ENCODE measurements at places on chromosomes 13 and 19. TPM values are rescaled to one million over a fixed set of nuclear protein-coding genes. Genes with fewer than 3 reads are reported as not detected.

DNA sequence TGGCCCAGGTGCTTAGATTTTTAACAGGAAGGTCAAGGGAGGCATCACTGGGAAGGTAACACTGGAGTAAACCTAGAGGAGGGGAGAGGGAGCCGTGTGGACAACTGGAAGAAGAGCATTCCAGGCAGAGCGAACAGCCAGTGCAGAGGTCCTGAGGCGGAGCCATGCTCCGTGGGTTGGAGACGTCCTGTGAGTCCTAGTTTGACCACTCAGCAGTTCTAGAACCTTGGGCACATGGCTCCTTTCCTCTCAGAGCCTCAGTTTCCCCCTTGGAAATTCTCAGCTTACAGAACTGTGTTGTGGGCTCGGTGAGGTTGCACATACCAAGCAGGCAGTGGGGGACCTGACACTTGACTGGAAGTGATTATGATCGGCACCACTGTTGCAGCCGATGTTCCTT is 130.9 kb downstream of the DPF1 start:
- H3K27ac ChIP-seq: no peak overlapping the region
- H3K4me3 ChIP-seq: no peak overlapping the region
- peaks cover 55% of the 10 kb centered on the region for H3K36me3 ChIP-seq
- DNase-seq: no peak
- H3K27me3 ChIP-seq: no peaks in the 10 kb centered on the region

Gene RTBDN
- 1.6 TPM for polyA plus RNA-seq

DNA sequence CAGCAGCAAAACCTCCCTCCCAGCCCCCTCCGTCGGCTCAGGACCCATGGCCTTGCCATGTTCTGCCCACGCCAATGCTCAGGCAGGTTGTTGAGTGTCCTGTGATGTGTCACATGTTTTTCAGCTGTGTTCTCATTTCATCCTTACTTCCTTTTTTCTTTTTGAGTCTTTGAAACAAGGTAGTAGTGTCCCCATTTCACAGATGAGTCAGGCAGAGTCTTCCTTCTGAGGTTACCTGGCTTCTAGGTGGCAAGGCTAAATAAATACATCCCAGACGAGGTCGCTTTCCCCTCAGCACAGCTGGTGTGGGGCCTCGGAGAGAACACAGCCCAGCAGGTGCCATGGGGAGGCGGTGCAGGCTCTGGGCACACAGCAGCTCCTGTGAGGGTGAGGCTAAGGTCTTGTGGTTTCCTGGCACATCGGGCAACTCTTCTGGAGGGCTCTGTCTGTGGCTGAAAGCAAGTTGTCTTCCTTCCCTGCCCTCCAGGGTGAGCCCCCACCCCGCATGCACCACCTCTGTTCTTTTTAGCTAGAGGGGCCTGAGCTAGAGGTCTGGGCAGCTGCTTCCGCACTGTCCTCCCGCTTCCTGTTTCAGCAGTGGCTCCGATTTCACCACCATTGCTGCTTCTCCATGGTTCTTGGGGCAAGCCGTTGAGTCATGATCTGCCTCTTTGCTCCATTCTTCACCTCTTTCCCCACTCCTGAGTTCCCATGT is 15.1 kb downstream of the PRAM1 start:
- H3K36me3 ChIP-seq: peaks cover 78% of the 10 kb centered on the region
- no peak overlapping the region for H3K27ac ChIP-seq
- no peak for DNase-seq
- H3K27me3 ChIP-seq: no peaks in the 10 kb centered on the region
- H3K4me1 ChIP-seq: no peaks in the 10 kb centered on the region
- H3K4me3 ChIP-seq: no peak overlapping the region

Gene IL17D
- 34.0 TPM for polyA plus RNA-seq

- H3K27ac ChIP-seq: no peak overlapping the region
- no peaks in the 10 kb centered on the region for H3K27me3 ChIP-seq
- H3K4me1 ChIP-seq: no peaks in the 10 kb centered on the region
- no peak overlapping the region for H3K4me3 ChIP-seq
Measured at GRCh38 chr19:10045371-10045770, 32.1 kb downstream of the RDH8 start.

DNA sequence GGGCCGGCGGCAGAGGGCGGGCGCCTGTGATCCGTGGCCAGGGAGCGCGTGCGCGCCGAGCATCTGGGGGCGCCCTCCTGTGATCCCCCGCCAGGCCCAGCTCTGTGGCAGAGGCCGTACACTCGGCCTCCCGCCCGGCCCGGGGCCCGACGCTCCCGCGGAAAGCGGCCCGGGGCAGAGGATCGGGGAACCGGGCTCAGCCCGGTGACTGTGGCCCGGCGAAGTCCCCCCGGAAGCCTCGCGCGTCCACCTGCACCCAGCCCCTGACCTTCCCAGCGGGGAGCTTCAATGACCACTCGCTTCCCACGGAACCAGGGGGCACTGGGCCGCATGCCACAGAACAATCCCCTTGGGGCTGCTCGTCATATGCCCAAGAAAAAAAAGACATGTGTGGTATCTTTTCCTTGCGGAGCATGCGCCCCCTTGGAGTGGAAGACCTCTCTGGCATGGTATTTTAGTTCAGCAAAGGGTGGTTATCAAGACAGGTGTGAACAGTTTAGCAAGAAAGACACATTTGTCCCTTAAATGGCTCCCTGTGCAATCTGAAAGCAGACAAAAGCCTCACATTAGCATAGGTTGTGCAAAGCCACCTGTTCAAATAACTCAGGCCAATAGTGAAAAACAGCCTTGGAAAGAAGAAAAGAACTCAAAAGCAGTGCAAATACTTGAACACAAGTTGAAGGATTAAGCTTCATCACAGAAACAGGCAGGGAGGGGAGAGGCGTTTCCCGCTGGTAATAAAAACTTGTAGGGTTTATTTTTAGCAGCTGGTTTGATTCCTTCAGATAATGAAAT is 290.9 kb upstream of the SOX21 start:
- peak; percentile 13 for DNase-seq
- H3K27me3 ChIP-seq: peaks cover 8% of the 10 kb centered on the region
- no peaks in the 10 kb centered on the region for H3K36me3 ChIP-seq

Gene A1BG
- 1.8 TPM for polyA plus RNA-seq

DNA sequence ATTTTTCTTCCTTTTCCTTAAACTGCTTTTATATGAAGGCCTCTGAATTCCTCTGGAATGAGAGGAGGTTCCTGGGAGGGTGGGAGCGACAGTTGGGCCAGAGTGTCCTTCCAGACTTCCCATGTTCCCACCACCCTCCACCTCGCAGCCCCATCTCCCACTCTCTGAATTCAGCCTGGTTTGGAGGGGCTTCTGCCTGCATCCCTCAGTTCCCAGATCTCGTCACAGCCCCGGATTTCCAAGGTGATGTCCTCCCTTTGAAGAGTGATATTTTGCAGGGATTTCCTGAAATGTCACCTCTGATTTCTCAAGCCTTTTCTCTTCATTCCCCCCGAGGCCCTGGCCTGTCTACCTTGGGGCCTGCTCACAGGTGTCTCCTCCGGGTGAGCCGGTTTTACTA is 16.7 kb upstream of the SLC7A9 start:
- H3K4me3 ChIP-seq: no peak overlapping the region
- no peaks in the 10 kb centered on the region for H3K27me3 ChIP-seq
- DNase-seq: no peak
- H3K36me3 ChIP-seq: peaks cover 19% of the 10 kb centered on the region
- H3K4me1 ChIP-seq: no peaks in the 10 kb centered on the region

DNA sequence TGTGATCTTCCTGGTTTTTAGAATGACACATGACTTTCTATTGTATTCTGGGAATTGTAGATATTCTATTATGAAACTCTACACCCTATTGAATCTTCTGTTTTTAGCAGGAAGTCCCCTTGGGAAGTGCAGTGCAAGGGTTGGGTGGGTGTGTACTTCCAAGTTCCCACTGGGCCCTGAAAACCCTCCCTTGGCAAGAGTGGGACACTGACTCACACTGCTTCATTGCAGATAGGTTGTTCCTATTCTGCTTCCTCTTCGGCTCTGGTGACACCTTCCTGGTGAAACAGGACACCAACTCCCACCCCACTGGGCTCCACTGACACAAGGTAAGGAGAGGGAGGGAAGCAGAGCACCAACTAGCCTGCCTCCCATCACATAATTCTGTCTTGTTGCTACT is 121.8 kb downstream of the KCTD12 start:
- H3K36me3 ChIP-seq: no peaks in the 10 kb centered on the region
- no peak overlapping the region for H3K4me3 ChIP-seq
- H3K4me1 ChIP-seq: no peaks in the 10 kb centered on the region
- no peaks in the 10 kb centered on the region for H3K27me3 ChIP-seq
- no peak for DNase-seq

GRCh38 chr13:29908416-29909080 is 58.1 kb upstream of the UBL3 start:
- no peaks in the 10 kb centered on the region for H3K36me3 ChIP-seq
- DNase-seq: no peak
- H3K27ac ChIP-seq: no peak overlapping the region

Gene DZIP1
- polyA plus RNA-seq: 16.9 TPM

Gene KLK14
- polyA plus RNA-seq: 0.12 TPM

Data from large intestine (tissue), 12 donors.